ENCODE measurements at places on chromosomes 7 and 10.
A peak's percentile ranks its signal among the peaks of the same experiment; 100 is the strongest.

DNA sequence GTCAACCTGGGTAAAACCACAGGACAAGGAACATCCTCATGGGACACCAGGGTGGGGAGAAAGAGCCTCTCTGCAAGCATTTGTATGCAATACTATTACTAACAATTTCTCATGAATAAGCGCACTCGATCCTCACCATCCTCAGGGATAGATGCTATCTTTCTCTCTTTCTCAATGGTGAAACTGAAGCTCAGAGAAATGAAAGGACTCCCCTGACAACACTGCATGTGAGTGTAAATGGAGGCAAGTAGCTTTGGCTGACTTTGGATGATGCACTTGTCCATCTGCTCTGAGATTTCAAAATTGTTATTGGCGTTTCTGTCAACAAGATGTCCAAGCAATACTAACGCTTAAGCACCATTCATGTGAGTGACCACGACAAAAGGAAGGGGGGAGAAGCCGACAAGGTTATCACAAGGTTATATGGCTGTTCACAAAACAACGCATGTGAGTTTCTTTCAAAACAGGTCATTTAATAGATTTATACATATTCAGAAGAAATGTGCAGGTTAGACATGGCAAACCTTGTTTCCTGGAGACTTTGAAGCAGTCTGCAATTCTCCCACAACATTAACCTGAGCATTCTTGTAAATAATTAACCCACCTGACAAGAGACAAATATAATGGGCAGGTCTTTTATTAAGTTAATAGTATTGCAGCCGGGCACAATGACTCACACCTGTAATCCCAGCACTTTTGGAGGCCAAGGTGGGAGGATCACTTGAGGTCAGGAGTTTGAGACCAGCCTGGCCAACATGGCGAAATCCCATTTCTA, 54.0 kb downstream of the IFIT5 start:
- no peak for DNase-seq

- no peak for DNase-seq
Observed at GRCh38 chr7:112112822-112113255, 93.4 kb downstream of the DOCK4 start.

- DNase-seq: no peak
Observed at GRCh38 chr7:142443216-142444010, 185.6 kb upstream of the PRSS58 start.

DNA sequence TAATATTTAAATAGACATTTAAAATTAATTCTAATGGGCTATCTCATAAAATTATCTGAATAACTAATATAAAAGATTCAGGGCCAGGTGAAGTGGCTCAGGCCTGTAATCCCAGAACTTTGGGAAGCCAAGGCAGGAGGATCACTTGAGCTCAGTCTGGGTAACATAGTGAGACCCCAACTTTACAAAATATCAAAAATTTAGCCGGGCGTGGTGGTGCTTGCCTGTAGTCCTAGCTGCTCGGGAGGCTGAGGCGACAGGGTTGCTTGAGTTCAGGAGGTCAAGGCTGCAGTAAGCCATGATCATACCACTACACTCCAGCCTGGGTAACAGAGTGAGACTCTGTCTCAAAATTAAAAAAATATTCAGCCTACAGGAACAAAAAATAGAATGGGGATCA, 12.5 kb downstream of the NOBOX start:
- no peak for DNase-seq

DNA sequence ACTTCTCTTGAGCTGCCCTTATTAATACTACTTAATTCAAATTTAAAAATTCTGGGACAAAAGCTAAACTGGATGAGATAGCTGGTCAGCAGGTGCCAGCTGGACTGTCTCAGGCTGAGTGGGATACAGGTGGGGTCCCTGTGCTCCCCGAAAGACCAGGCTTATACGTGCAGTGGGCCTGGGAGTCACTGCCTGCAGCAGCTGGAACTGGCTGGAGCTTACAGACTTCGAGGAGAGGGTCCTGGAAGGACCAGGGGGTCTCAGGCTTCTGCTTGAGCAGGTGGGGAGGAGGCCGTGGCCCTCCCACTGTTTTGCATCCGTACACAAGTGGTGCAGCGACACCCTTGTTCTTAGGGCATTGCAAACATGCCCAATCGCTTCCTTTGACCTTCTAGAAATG, 203.7 kb downstream of the GLRX3 start:
- DNase-seq: no peak

- no peak for DNase-seq
Observed at GRCh38 chr10:46290101-46290886, 3.5 kb downstream of the ANTXRL start.

- no peak for DNase-seq
Observed at GRCh38 chr7:106110238-106110560, 1.9 kb downstream of the SYPL1 start.

GRCh38 chr10:14040787-14041631, 289.7 kb downstream of the FRMD4A start:
- no peak for DNase-seq

GRCh38 chr10:63069318-63069717, 63.8 kb upstream of the NRBF2 start:
- DNase-seq: no peak

DNA sequence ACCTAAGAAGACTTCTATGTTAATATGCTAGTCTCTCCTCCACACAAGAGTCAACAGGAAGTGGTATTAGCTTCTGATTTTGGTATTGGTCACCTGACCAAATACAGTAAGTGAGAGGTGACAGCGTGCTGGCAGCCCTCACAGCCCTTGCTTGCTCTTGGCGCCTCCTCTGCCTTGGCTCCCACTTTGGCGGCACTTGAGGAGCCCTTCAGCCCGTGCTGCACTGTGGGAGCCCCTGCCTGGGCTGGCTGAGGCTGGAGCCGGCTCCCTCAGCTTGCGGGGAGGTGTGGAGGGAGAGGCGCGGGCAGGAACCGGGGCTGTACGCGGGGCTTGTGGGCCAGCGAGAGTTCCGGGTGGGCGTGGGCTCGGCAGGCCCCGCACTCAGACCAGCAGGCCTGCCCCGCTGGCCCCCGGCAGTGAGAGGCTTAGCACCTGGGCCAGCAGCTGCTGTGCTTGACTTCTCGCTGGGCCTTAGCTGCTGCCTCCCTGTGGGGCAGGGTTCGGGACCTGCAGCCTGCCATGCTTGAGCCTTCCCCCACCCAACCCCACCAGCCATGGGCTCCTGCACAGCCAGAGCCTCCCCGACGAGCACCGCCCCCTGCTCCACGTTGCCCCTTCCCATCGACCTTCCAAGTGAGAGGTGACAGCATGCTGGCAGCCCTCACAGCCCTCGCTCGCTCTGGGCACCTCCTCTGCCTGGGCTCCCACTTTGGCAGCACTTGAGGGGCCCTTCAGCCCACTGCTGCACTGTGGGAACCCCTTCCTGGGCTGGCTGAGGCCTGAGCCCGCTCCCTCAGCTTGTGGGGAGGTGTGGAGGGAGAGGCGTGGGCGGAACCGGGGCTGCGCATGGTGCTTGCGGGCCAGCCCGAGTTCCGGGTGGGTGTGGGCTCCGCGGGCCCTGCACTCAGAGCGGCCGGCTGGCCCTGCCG, 4.2 kb upstream of the ACSL5 start:
- DNase-seq: peak; percentile 28

DNA sequence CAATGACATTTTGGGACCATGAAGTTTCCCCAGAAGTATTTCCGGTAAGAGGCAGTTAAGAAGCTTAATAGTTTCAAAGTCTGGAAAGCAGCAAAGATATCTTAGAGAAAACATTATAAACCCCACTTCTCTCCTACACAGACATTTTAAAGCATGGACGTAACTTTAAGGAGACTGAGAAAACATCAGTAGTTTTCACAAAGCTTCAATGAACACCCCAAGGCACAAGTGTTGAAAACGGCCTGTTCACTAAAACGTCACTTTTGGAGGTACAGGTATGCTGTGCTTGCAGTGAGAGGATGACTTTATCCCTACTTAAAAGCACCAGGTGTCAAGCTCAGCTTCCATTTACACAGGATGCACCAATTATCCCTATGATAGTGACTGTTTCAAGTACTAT, 25.0 kb downstream of the NCOA4 start:
- DNase-seq: no peak

GRCh38 chr10:102616066-102616770, 28.1 kb upstream of the TRIM8 start:
- DNase-seq: no peak

GRCh38 chr7:1856161-1856887, 186.2 kb downstream of the ELFN1 start:
- DNase-seq: no peak

GRCh38 chr10:61078542-61079275, 134.7 kb upstream of the RHOBTB1 start:
- no peak for DNase-seq

GRCh38 chr7:7681936-7682329, 36.5 kb downstream of the RPA3 start:
- no peak for DNase-seq

DNA sequence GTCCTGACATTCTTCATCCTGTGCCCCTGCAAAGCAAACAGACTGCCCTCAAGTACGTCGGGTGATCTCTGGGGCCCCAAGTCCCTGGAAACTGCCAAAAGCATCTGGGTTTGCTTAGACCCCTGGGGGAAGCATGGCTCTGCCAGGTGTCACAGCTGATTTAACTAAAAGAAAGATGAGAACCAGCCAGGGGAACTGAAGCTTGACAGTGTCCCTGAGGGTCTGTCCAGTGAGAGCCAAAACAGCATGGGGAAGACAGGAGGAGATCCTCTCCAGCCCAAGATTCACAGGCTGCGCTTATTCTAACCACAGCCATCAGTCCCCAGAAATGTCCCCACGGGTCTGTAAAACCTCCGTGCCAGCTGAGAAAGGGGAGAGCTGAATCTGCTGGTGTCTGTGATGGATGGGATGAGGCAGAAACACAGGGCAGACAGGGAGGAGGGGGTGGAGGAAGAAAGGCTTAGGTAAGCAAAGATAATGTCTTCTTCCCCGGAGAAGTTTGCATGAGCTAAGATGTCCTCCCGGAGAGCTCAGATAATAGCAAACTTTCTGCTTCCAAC, 21.3 kb downstream of the CCDC3 start:
- DNase-seq: no peak

DNA sequence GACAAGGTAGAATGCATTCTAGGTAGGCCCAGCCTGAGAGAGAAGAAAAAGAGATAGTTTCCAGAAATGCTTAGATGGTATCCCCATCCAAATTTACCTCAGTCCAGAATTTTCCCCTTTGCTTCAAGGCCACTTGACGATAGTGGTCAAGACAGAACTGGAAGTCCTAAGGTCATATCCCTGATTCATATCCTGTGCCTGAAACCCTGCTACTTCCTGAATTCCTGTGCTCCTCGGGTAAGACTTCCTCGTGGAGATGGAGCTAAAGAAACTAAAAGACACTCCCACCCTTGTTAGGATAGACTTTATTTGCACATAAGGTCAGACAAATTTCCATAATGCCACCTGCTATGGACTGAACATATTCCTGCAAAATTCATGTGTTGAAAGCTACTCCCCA, 175.9 kb downstream of the EVX1 start:
- DNase-seq: no peak

DNA sequence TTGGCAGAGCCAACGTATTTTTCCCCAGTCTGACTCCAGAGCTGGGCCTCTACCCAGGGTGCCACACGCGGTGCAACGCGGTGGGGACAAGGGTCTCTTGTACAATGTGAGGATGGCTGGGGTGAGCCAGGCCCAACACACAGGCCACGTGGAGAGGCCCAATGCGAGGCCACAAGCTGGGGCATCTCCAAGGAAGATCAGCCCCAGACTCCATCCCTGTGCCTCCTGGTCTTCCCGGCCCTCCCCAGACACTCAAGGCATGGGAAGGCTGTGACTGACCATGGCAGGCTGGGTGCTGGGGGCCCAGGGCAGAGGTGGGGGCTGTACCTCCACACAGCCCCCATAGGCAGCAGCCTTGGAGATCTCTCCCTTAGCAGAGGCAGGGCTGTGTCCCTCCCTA, 135.3 kb upstream of the FAM20C start:
- no peak for DNase-seq

GRCh38 chr7:21028186-21028585, 241.5 kb upstream of the SP8 start:
- no peak for DNase-seq

GRCh38 chr7:148624735-148625134, 34.2 kb downstream of the C7orf33 start:
- no peak for DNase-seq

- no peak for DNase-seq
Observed at GRCh38 chr7:97285348-97285747, 167.8 kb downstream of the SDHAF3 start.

DNA sequence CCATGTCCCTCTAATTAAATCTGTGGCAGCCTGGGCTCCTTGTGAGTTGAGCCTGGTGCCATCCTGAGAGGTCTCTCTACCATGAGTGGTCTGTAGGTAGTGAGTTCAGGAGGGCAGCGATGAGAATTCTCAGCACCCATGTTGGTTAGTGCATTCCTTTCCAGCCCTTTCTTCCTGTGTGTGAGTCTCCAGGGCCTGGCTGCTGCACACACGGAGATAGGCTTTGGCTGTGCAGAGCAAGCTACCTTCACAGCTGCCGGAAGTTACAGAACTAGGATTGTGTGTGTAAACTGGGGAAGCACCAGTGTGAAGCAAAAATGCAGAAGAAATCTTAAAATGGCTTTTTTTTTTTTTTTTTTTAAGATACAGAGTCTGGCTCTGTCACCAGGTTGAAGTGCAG, 358.6 kb downstream of the PAXIP1 start:
- DNase-seq: no peak

- DNase-seq: no peak
Observed at GRCh38 chr10:132149917-132150316, 36.8 kb upstream of the DPYSL4 start.

DNA sequence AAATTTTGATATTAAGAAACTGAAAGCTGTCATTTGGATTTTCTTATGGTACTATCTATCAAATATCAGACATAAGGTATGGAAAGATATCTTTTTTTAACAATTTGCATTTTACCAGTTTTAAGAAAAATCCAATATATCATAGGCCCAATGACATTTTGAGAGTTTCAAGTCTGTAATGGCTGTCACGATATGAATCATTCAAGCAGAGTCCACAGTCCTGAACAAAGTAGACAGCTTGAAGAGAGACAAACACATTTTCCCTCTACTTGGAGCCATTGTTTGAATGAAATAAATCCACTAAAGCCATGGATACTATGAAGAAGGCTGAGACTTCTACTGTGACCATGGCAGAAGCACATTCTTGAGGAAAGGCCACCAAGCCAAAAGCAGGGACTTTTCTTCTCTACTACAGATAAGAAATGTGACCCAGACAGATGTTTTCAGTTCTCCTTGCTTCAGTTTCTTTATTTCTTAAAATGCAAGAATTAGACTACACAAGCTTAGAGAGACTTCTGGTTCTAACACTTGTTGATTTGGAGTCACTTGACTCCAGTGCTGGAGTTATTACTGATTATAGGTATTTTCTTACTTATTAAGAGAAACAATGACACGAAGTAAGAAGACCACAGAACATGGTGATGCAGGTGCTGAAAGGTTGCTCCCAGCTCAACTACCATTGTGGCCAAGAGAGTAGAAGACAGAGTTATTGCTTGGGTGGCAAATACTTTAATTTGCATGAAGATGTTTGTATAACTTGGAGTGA, 429.1 kb downstream of the KIF20B start:
- no peak for DNase-seq

DNA sequence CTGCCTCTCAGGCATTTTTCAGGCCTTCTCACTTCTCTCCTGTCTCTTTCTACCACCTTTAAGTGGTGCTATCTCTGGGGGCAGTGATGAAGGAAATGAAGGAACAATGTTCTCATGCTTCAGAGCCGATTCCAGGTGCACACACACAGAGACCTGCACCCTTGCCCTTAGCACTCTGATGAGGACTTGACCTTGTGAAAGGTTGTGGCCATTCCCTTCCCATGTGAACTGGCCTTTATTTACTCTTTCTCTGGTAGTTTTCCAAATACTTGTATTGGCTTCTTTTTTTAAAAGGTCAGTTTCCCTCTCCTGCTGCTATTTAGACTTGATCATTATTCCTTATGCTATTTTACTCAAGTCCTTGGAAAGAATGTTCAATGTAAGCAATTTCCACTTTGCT, 188.6 kb downstream of the MDFIC start:
- DNase-seq: no peak

GRCh38 chr7:64882341-64883112, 20.5 kb upstream of the ZNF273 start:
- DNase-seq: peak; percentile 30
